ENCODE measurements at places on chromosomes 4 and X.

DNA sequence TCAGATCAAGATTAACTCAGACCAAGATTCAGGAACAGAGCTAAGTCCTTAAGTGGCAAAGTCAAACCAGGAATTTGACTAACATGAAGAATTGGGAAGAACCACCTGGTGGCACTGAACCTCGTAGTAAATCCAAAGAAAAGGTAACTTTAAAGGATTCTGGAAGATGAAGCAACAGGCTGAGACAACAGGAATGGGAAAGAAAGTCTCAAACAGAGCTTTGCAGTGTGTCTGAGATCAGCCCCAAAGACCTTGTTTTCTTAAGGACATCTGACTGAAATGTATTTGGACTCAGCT lies 126.1 kb downstream of the ASB9 start:
- DNase-seq, result no peak

- no peak for DNase-seq
These were observed 20.6 kb upstream of the CT55 start for GRCh38 chrX:135191838-135192237.

DNA sequence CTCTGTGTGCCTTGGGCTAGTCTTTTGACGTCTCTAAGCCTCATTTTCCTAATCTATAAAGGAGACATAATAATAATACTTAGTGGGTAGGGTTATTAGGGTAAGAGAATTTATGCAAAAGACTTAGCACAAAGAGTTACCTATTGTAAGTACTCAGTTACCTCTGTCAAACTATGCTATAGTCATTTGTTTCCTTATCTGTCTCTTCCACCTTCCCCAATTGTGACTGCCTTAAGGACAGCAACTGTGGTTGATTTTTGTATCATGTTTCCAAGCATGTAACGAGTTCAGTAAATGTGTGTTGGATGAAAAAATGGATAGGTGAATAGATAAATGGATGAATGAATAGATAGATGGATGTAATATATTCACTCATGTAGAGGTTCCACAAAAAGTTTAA lies 48.1 kb downstream of the WDR19 start:
- no peak for DNase-seq

DNA sequence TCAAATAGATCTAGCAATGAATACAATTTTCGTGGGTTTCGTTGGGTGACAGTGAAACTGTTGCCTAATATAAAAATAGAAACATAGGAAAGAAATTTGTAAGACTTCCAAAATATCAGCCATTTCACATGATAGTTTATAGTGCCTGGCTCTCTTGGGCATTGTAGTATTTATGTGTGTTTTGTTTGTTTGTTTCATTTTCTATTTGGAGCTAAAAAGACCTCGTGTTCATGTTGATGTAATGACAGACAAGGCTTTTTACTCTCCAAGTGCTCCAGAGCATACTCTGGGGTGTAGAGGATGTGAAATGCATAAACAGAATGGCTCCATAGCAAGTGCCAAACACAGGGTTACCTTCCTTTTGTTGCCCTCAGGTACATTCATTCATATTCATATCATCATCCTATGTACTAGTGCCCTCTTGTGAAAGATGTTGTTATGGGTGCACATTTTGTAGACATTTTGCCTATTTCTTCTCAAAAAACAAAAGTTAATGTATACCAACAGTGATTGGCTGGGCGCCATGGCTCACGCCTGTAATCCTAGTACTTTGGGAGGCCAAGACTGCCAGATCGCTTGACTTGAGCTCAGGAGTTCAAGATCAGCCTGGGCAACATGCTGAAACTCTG lies 100.7 kb upstream of the AMOT start:
- DNase-seq, result no peak

DNA sequence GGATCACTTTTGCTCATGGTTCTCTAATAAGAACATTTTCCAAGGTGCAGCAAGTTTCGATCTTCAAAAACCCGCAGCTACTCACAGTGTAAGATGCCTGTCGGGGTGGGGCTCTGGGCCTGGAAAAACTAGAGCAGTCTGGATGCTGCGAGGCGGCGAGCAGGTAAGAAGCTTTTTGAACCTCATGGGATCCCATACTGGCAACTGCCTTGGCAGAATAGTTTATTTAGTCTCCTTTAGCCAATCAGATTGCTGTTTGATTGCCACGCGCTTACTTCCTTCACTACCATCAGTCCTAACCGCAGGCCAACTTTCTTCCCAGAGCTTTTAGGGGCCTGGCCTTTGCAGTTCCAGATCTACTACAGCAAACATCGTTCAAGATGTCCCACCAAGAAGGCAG lies 61.3 kb upstream of the MAGEB10 start:
- DNase-seq, result no peak

DNA sequence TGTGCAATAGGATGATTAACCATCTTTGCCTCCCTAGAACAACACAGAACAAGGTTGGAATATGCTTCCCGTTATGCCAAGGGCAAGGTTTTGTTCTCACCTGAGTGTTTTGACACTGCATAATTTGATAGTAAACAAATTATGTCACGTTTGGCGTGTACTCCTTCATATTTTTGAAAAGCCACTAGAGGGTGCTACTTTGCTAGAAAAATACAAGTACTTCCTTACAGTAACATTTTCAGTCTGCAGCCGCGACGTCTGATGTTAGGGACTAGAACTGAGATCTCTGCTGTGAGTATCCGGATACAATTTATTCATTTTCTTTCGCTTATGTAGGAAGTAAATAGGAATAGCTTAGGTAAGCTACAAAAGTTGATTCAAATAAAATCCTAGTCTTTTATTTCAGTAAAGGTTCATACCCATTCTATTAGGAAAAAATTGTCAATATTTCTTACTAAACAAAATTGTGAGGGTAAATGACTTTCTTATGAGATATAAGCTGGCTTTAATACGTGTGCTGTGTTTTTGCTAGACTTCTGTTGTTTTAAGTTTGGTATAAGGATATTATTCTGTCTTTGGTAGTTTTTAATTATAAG lies 181.1 kb upstream of the WDFY3 start:
- no peak for DNase-seq

DNA sequence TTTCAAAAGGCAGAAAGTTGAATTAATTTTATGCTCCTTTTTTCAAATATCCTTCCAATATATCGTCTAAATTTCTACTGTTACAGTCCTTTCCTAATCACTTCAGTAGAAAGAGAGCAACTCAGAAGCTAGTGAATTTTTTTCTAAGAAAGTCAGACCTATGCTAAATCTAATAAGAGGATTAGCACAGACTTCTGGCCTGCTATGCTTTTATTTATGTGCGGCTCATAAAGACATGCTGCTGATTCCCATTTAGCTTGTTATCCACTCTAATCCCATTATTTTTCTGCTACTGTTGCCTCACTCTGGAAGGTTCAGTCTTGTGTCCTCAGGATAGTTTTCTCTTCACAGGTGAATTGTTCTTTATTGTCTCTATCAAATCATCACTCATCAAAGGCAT lies 473.5 kb upstream of the FAM241A start:
- DNase-seq, result no peak

- no peak for DNase-seq
These were observed 40.8 kb downstream of the SMIM14 start for GRCh38 chr4:39597695-39598381.
